Stimulated activated CD8-positive, alpha-beta memory T cell treated with anti-CD3 and anti-CD28 coated beads, Interleukin-15, amount 100 ng/mL, for 48 hours (primary cell): ENCODE measurements at places on chromosomes 13 and 19.

GRCh38 chr19:6056282-6056741 lies 54.0 kb downstream of the RFX2 start:
- no peak for DNase-seq

DNA sequence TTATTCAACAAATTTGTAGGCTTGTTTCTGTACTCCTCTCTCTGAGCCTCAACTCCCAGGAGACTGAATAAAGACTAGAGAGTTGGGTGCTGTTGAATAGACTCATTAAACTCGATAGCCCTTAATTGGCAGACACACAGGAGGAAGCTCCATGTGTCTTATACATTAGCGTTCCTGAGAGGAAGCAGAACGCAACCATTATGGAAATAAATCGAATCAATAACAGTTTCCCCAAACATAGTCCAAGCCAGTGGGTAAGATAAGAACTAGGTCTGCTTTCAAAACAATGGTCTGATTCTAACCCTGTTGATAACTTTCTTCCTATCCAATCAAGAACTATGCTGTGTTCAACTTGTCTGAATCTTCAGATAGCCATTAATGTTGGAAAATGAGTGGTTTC lies 118.1 kb upstream of the FNDC3A start:
- no peak for DNase-seq

DNA sequence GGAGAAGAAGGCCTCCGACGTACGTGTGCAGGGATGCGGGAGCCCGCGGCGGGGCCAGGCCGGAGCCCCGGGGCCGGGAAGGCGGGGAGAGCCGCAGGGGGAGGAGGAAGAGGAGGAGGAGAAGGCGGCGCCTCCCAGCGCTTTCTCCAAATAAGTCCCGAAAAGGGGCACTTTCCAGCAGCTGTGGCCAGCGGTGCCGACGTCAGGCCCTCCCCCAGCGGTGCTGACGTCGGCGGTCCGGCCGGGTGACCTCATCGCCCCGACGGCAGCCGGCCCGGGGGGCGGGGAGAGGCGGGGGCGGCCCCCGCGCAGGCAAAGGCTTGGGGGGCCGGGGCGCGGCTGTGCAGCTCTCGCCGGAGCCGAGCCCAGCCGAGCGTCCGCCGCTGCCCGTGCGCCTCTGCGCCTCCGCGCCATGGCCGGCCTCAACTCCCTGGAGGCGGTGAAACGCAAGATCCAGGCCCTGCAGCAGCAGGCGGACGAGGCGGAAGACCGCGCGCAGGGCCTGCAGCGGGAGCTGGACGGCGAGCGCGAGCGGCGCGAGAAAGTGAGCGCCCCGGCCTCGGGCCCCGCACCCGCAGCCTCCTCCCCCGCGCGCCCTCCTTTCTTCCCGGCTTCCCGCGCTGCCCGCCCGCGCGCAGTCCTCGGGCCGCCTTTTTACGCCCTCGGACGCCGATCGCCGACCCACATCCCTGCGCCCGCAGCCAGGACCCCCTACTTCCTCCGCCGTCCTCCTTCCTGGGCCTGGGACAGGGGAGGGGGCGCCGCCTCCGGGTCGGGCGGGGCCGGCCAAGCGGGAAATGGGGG lies at the start of gene TPM4:
Gene TPM4, plus strand, starts transcription at position 342 of the 804 bp plus-strand sequence. Its CDS starts 71 bp downstream, at position 413.
- peak; percentile 88 for DNase-seq

- DNase-seq: no peak
These were observed 218.1 kb upstream of the ARGLU1 start for GRCh38 chr13:106786006-106786563.

DNA sequence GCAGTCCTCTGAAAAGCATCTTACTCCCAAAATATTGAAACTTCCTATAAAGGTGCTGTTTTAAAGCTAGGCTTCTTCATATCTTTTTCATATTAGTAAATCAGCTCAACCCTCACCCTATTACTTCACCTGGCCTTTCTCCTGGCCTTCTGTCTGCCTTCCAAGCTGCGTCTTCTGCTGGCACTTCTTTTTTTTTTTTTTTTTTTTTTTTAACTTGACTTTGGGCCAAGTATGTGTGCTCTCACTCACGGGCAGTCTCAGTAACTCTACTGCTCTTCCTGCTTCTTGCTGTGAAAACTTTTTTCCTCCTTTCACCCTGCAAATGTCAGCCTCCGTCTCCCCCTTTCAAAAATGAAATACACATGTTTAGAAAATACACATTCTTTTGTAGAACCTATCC lies 41.2 kb upstream of the KCTD4 start:
- no peak for DNase-seq

- DNase-seq: no peak
These were observed 48.6 kb downstream of the PEPD start for GRCh38 chr19:33472691-33473652.

GRCh38 chr19:55382013-55382412 lies 2.1 kb downstream of the TMEM238 start:
- no peak for DNase-seq

GRCh38 chr13:58729361-58729760 lies 1097.8 kb downstream of the PCDH17 start:
- no peak for DNase-seq

GRCh38 chr13:82962397-82962796 lies 919.9 kb downstream of the SLITRK1 start:
- DNase-seq: no peak

- no peak for DNase-seq
These were observed 142.3 kb upstream of the HTR2A start for GRCh38 chr13:47039106-47039505.

GRCh38 chr19:16627193-16627927 lies 644 bp downstream of the MED26 start:
- DNase-seq: no peak

GRCh38 chr13:42113478-42113877 lies 65.0 kb downstream of the DGKH start:
- DNase-seq: no peak

GRCh38 chr19:33868788-33869412 lies 72.2 kb downstream of the KCTD15 start:
- DNase-seq: no peak

GRCh38 chr13:27086599-27087265 lies 84.9 kb downstream of the USP12 start:
- no peak for DNase-seq

DNA sequence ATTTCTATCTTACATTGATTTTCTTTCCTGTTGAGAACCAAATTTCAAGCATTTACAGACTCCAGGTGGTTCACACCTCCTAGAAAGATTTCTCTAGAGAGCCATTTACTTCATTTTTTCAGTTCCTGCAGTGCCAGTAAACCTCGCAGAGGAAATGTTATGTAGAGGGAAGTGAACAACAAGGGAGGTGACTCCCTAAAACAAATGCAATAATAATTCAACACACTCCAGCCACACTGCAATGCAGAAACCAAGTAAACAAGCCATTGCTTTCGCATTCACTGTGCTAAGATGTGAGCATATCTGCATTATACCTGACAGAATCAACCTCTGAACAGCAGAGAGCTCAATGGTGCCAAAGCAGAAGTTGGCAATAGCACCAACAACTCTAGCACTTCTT lies 215.1 kb downstream of the RBM26 start:
- no peak for DNase-seq
